Fibroblast of skin of scalp (primary cell): ENCODE measurements at places on chromosomes 3 and 15.

- peak; percentile 82 for DNase-seq
Observed at GRCh38 chr3:39814007-39814406, 4.6 kb downstream of the MYRIP start.

DNA sequence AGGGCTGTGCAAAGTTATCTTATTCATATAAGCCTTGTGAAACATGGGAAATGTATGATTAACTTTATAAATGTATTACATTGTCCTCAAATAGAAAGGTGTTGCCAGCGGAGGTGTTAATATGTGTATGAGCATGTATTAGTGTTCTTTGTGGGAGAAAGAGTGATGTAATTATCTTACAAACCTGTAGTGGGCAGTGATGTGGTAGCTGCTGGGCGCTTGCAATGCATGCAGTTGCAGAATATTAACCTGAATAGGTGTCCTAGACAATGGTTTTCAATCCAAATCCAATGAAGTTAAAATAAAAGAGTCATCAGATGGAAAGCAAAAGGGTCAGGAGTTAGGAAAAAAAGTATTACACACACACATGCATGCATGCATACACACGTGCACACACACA is 881.3 kb upstream of the CADM2 start:
- no peak for DNase-seq

DNA sequence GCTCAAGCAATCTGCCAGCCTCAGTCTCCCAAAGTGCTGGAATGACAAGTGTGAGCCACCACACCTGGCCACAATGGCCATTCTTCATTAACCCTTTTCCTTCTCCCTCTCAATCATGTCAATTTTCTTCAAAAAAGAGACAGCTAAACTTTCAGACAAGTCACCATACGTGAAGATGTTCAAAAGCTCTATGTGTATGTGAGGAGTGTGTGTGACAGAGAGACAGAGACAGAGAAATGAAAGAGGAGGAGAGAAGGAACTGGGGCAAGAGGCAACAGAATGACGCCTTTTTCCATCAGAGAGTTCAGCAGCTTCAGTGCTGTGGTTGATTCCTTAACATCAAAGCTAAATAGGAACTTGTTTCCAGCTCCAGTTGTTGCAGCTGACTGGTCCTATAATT is 27.4 kb downstream of the OSBPL10 start:
- DNase-seq: no peak

- DNase-seq: peak; percentile 84
Observed at GRCh38 chr3:66353530-66353929, 132.7 kb downstream of the SLC25A26 start.

- DNase-seq: peak; percentile 72
Observed at GRCh38 chr3:42067326-42067725, 23.8 kb upstream of the TRAK1 start.

GRCh38 chr15:98943051-98943508 is 64.5 kb downstream of the PGPEP1L start:
- DNase-seq: no peak

DNA sequence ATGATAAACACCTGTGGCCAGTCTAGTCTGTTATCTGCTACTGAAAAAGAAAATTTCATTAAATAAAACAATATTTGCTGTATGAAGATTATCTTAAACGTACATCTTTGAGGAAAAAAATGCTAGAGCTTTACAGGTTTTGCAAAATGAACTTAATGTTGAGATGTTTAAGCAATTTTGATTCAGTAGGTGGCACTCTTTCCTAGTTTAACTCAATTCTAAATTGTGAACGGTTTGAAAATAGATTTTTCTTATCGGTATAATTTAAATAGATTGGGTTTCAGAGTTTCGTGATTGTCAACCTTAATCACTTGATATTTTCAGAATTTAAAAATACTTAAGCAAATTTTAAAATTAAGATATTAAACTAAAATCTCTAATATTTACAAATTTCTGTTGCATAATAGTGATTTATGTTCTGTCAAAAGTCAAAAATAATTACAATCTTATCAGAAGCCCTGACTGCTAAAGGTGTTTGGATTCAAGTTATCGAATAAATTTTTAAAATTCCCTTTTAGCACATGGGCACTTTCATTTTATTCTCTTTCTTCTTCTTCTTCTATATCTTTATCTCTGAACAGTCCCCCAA is 7.0 kb upstream of the RNF111 start:
- peak; percentile 40 for DNase-seq

- DNase-seq: no peak
Observed at GRCh38 chr3:118977671-118978392, 56.8 kb downstream of the IGSF11 start.

- no peak for DNase-seq
Observed at GRCh38 chr3:183290216-183290615, 37.2 kb downstream of the B3GNT5 start.

DNA sequence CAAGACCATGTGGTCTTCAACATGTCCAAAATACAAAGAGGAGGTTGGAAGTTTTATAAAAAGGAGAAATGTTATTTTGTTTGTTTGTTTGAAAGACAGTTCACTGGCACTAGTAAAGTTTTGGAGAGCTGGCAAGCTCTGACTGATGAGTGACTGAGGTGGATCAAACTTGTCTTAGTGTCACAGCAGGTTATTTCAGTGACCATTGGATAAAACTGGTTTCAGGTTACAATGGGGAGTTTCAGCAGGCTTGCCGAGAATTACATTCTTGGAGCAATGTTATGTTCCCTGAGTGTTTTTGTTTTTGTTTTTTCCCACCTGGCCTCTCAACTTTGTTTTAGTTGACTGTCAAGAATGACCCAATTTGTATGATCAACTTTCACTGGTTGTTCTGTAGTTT is 414.5 kb upstream of the ARHGEF26 start:
- DNase-seq: no peak

GRCh38 chr3:67710396-67710795 is 56.0 kb upstream of the SUCLG2 start:
- no peak for DNase-seq

DNA sequence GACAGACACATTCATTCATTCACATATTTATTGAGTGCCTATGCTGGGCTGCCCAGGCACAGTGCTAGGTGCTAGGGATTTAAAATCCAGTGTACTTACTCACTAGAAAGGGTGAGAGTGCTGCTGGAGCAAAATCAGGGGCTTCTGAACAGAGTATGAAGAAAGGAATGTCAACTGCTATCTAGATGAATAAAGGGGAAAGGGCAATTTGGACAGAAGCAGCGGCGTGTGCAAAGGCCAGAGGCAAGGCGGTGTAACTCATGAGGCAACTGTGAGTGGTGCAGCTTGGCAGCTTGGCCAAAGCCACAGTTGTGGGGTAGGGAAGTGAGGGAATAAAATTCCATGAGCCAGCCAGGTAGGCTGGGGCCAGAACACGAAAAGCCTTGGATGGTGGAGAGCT is 76.7 kb downstream of the RAD18 start:
- peak; percentile 23 for DNase-seq

DNA sequence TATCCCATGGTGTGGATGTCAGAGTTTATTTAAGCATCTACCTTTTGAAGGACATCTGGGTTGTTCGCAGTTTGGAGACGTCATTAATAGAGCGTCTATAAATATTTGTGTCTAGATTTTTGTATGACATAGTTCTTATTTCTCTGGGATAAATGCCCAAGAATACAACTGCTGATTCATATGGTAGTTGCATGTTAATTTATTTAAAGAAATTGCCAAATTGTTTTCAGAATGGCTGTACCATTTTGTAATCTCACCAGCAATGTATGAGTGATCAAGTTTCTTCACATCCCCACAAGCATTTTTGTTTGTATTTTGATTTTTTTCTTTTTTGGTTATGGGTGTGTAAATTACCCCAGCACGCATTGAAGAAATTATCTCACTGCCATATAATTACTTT is 656.9 kb downstream of the NTRK3 start:
- DNase-seq: peak; percentile 9

DNA sequence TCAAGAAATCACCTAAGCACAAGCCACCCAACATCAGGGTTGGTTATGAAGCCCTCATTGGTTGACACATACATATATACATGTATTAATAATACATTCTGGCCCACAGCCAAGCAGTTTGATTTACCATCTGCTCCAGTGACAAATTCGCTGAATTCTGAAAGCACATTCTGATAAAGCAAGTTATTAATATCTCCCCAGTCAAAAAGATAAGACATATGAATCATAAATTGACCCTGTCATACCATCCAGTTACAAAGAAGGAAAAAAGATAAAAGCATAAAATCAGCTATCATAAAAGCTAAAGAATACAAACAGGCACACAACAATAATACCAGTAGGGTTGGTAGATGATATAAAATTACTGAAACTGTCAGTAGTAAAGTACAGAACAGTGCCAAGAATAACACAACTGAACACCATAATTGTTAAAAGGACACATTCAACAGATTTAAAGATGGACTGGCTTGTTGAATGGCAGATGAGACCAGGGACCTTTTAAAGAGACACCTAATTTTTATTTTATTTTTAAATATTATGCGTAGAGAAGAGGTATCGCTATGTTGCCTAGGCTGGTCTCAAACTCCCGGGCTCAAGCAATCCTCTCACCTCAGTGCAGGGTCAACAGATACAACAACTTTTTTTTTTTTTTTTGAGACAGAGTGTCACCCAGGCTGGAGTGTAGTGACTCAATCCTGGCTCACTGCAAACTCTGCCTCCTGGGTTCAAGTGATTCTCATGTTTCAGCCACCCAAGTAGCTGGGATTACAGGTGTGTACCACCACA is 7.7 kb downstream of the SNX4 start:
- peak; percentile 73 for DNase-seq

DNA sequence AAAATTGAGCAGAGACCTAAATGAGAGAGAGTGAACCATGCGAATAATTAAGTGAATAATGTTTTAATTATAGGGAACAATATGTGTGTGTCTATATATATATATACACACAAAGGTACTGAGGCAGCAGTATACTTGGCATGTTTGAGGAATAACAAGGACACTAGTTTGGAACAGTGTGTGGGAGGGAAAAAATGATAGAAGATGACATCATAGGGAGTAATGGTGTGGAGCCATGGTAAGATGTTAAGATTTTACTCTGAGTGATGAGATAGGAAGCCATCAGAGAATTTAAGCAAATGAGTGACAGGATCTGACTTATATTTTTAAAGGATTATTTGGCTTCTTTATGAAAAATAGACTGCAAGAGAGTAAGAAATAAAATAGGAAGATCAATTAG is 29.1 kb downstream of the DTWD1 start:
- DNase-seq: no peak

GRCh38 chr3:157844800-157845565 is 261.2 kb downstream of the SHOX2 start:
- DNase-seq: peak; percentile 56

DNA sequence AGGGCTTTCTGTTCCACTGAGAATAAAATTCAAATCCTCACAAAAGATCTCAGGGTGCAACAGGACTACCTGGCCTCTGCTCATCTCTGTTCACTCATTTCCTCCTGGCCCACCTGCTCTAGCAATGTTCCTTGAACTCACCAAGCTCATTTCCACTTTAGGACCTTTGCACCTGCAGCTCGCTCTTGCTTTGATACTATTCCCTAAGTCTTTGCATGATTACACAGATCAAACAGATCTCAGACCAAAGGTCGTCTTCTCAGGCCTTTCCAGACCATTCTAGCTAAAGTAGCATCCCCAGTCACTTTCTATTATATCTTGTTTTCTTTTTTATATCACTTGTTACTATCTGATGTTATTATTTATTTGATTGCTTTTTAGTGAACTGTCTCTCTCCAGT is 54.7 kb downstream of the B3GNT5 start:
- DNase-seq: no peak

GRCh38 chr3:17292556-17292955 is 407.8 kb downstream of the PLCL2 start:
- DNase-seq: no peak

- DNase-seq: no peak
Observed at GRCh38 chr3:126459763-126460127, 15.9 kb downstream of the ZXDC start.

GRCh38 chr15:63380151-63380807 is 1.4 kb downstream of the CA12 start:
- no peak for DNase-seq

DNA sequence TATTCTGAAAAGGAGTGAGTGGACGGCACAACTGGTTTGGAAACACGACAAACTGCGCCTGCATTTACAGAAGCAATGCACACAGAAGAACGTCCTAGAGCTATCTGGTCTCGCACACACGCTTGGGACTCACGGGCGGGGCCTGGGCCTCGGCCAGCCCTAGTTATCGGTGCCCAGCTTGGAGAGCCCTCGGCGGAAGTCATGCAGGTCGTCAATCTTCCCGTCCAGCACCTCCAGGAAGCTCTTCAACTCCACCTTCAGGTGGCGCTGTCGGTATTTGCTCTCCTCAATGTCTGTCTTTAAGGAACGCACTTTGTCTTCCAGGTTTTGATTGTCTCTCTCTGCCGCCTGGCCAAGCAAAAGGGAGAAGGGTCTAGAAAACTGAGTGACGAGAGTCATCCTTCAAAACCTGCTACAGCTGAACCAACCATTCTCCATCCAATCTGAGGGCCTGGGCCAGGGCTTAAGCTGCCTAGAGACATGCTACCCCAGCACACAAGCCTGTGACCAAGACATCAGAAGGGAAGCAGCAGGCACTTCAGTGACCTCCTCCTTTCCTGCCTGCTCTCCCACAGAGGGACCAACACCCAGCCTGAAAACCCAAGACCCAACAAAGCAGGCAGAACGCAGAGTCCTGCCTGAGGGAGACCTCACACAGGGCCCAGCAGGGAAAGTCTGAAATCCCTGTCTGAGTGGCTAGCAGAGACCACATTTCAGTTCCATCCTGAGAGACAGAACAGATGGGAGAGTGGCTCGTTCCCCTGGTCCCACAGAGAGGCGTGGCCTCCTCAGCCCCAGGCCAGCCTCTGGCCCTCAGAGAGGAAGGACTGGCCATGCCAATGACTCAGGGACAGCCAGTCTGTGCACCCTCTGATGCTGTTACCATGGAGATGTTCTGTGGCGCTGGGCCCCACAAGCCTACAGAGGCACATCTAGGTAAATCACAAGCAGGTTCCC is 40.4 kb downstream of the WHAMM start:
- peak; percentile 81 for DNase-seq
